ENCODE measurements at places on chromosomes 13 and 19.

DNA sequence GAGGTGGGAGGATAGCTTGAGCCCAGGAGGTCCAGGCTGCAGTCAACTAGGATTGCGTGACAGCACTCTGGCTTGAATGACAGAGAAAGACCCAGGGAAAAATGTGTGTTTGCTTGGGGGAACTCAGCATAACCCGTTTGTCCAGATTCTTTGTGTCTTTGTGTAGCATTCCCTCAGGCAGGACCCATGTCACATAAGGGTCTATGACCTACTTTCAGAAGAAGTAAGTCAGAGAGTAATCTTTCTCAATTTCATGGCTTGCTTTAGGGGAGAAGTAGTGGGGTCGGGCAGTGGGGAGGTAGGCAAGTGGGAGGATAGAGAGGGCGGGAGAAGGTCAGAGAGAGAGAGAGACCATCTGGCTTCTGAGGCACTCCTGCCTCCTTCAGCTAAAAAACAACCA, 11.9 kb upstream of the PSPC1 start:
- DNase-seq = no peak

GRCh38 chr13:27919659-27919933, 204 bp upstream of the PDX1 start:
- no peak for DNase-seq

DNA sequence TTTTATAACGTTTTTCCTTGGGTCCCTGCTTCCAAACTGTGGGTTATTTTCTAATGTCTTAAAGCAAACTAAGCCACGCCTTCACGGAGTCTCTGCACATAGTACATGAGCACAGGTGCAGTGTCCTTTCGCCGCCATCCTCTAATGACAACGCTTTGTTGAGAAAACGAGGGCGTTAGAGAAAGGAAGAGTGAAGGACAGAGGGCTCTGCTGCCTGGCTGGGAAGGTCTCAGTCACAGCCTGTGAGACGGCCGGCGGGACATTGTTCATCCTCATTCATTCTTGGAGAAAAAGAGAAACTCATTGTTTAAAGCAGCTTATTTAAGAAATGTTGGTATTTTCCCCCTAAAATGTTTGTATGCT, 9.5 kb downstream of the IL17D start:
- no peak for DNase-seq

GRCh38 chr13:47705185-47705584, 295.9 kb downstream of the SUCLA2 start:
- no peak for DNase-seq

DNA sequence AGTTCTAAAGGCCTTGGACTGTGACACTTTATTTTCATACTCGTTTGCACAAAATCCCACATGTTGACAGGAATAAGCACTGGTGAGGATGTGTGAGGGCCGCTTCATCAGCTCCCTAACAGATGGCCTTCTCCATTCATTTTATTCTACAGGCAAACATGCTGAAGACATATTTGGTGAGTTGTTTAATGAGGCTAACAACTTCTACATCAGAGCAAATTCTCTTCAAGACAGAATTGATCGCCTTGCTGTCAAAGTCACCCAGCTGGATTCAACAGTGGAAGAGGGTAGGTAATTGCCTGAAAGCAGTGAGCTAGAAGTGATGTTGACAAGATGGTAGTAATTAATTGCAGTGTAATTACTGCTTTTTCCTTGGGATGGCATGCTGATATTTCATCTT, 95.7 kb downstream of the GPR12 start:
- DNase-seq = no peak

- no peak for DNase-seq
These were observed 424.2 kb downstream of the KCTD12 start for GRCh38 chr13:76461999-76462398.

DNA sequence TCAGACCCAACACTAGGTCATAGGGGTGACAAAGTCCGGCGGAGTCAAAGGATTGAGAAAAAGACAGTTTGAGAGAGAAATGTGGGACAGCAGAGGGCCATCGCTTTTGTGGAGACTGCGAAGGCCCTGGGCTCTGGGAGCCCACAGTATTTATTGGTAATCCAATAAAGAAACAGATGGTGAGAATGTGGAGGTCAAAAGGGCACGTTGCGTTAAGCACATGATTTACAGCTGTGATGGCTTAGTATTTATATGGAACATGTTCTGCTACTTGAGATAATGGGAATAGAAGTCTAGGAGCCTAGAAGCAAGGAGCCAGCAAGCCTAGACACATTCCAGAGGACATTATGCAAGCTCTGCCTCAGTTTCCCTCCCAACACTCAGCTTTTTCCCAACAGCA, 2521.1 kb downstream of the PCDH9 start:
- DNase-seq = no peak

GRCh38 chr13:72430923-72431322, 296.5 kb downstream of the MZT1 start:
- DNase-seq = no peak

- DNase-seq = no peak
These were observed 5.5 kb downstream of the DMRTC2 start for GRCh38 chr19:41850381-41850780.

DNA sequence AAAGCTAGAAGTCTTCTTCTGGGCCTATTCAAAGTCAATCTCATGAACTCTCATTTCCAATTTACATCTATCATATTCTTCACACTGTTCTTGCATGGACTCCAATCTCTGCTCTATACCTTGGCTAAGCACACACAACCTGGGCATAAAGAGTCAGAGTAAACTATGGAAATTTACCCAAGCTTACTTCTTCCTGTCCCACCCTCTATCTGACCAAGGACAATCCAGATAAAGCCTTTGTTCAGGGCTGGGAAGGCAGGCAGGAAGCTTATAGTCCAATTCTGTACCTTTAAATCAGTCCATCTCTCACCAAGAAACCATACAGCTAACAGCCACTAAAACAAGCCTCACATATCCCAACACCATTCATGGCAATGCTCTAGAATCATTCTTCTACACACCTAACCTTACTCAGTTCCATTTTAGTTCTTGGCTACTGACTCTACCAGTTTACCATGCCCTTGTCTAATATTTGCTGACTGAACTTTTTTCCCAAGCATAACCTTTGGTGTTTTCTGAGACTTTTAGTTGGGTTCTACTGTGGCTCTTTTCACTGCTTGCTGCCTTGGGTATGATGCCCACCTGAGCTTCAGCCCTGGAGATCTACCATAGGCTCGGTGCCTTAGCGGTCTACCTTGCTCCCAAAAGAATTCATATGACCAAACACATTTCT, 38.9 kb downstream of the N4BP2L2 start:
- no peak for DNase-seq

All from HAP-1 (cell line).